ENCODE measurements at places on chromosomes 4 and X.

DNA sequence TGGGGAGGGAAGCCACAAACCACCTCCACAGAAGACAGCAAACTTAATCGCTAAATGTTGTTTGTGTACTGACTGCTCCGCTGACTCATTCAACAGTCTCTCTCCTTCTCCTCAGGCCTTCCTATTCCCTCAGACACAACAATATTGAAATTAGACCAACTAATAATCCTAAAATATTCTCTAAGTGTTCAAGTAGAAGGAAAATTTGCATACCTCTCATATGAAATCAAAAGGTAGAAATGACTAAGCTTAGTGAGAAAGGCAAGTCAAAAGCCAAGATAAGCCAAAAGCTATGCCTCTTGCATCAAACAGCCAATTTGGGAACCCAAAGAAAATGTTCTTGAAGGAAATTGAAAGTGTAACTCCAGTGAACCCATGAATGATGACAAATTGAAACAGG, 75.7 kb upstream of the ARHGAP24 start:
- DNase-seq = no peak

DNA sequence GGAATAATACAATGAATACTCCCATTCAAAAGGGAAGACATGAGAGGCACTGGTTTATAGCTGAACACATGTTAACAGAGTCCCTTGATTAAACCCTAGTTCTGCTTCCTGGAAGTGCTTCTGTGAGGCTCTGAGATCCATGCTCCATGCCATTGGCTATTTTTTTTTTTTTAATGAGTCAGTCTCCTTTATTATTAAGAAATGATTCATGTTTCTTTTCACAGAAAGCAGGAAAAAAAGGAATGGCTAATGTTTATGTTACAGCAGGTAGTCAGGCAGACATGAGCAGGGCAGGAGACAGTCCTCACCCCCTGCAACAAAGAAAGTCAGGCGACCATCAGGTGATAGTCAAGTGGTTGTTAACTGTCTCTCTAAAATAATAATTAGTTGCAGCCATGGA, 598.7 kb downstream of the EPHA5 start:
- DNase-seq = no peak

- no peak for DNase-seq
These were observed 580.8 kb downstream of the CENPC start for GRCh38 chr4:66964467-66964866.

- DNase-seq = no peak
These were observed 15.7 kb upstream of the TMEM150C start for GRCh38 chr4:82577451-82577850.

GRCh38 chrX:16807548-16807947, 21.3 kb downstream of the TXLNG start:
- no peak for DNase-seq

- no peak for DNase-seq
These were observed 54.5 kb upstream of the NOCT start for GRCh38 chr4:138961129-138961528.

DNA sequence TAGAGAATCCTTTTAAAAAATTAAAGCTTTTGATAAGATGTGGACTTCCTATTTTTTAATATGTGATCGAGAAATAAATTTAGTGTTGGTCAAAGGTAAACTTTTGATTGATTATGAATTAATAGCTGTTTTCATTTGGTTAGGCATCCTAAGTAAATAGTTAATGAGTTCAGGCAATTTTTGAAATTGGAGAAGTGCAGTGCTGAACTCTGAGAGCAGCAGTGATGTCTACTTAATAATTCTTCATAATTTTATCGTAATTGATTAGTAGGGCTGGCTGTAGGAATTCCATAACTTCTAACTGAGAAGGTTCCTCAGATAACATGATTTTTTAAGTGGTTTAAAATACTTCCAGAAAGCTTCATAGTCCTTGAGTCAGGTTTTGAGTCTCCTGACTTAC, 1.5 kb downstream of the MND1 start:
- no peak for DNase-seq

GRCh38 chrX:11397680-11398079, 104.5 kb downstream of the AMELX start:
- no peak for DNase-seq

GRCh38 chrX:101223226-101223625, 3.6 kb downstream of the DRP2 start:
- no peak for DNase-seq

GRCh38 chr4:149031399-149031798, 589.2 kb upstream of the NR3C2 start:
- DNase-seq = no peak

- DNase-seq = no peak
These were observed 11.4 kb upstream of the KCND1 start for GRCh38 chrX:48983081-48983480.

DNA sequence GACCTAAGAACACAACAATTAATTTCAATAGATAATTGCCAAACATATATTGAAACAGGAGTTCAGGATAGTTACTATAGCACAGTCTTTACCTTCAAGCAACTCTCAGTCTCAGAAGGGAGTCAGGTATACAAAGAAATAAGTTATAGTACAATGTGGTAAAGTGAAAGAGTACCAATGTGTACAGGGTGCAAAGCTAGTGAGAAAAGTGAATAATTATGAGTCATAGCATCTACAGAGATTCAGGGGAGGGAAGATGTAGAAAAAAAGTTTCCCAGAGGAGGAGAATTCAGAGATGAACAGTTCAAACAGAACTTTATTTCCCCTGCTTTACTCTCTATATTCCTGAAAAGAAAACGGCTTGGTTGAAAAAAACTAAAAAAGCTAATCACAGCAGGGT, 22.7 kb upstream of the DKK2 start:
- no peak for DNase-seq

DNA sequence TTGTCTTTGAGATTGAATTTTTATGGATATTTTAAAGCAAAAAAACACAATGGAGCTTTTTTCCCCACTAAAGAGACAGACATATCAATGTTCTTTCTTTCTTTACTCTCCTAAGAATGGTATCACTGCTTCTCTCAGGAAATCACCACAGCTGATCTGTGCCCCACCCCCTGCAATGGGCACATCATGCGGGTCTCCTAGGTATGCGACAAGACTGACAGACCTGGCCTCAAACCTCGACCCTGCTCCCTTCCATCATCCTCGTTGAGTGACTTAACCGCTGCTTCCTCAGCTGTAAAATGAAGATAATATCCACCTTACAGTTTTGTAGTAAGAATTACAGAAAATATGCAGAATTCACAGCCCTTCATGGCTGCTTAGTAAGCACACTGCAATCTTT, 58.3 kb downstream of the LEF1 start:
- no peak for DNase-seq

DNA sequence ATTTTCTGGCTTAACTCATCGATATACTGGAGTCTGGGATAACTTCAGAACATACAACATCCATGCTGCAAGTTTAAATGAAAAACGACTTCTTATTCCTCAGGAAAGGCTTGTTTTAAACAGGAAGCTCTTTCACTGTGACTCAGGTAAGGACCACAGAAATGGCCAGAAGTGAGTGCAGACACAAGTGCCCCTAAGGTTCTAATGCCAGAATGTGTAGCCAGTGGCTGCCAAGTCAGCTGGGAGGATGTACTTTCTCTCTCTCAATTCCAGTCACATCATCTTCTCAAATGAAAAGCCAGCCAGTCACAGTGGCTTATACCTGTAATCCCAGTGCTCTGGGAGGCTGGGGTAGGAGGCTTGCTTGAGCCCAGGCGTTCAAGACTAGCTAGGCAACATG, 144.6 kb downstream of the SH3KBP1 start:
- no peak for DNase-seq

- no peak for DNase-seq
These were observed 59.8 kb downstream of the ZNF711 start for GRCh38 chrX:85303544-85303943.

- DNase-seq = no peak
These were observed 471.3 kb downstream of the TECRL start for GRCh38 chr4:63937961-63938360.

GRCh38 chr4:161486461-161486860, 677.3 kb downstream of the FSTL5 start:
- DNase-seq = no peak

- DNase-seq = no peak
These were observed 53.1 kb upstream of the HGFAC start for GRCh38 chr4:3388471-3389232.

GRCh38 chr4:111115881-111116280, 493.0 kb upstream of the PITX2 start:
- DNase-seq = no peak

GRCh38 chr4:173504181-173504503, 25.9 kb downstream of the HAND2 start:
- no peak for DNase-seq

GRCh38 chrX:39823854-39824253, 273.9 kb downstream of the BCOR start:
- DNase-seq = no peak

DNA sequence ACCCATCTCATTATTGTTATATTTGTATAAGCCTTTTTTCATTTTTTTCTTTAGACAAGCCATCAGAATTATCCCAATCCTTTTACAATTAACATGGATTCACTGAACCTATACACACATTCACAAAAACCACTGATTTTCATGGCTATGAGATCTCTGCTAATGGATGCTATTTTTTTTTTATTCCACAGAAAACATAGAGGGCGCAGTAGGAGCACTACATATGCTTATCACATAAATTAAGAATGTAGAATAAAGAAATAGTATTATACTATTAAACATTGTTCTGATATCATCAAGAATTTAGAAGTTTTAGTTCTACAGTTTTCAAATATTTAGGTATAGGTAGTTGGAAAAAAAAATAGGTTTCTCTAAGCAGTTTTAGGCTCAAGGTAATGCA, 1477.4 kb downstream of the ARAP2 start:
- DNase-seq = no peak

GRCh38 chrX:108025954-108026600, 18.8 kb upstream of the VSIG1 start:
- no peak for DNase-seq

GRCh38 chrX:68725756-68726365, 78.4 kb downstream of the STARD8 start:
- no peak for DNase-seq

GRCh38 chr4:150305995-150306394, 227.8 kb downstream of the DCLK2 start:
- no peak for DNase-seq

- DNase-seq = peak; percentile 79
These were observed 18.0 kb upstream of the TMSB4X start for GRCh38 chrX:12956704-12957534.
